Activated T-cell treated with anti-CD3 and anti-CD28 coated beads for 24 hours (primary cell): ENCODE measurements at places on chromosomes 6 and 20.

DNA sequence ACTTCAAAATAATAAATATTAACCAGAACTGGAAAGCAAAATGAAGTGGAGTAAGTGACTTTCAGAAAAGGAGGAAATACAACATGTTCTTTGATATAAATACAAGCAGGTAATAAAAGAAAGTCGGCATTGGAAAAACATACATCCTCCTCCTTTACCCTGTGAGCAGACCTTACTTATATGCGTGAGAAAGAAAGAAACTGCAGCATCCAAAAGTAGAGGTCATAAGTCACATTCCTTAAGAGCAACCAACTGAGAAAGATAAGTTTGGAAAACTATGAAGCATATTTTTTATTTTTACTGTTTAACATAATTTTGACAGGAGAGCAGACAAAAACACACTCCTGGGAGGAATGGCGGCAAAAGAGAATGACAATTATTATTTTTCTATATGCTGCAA is 155.5 kb downstream of the HACE1 start:
- DNase-seq = no peak

DNA sequence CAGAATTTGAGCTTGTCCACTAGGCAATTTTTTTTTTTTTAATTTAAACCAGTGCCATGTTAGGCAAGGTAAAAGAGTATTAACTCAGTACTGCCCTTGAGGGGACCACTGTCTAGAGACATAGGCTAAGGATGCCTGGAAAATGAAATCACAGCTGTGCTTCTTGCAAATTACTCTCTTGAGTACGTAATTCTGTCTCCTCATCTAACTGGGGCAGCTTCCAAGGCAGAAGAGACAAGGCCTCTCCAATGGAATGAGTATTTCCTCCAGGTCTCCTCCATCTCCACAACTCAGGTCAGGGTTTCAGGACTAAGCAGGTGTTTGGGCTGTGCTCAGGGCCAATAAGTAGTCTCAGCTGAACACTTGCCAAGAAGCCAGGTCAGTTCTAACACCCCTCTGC is 33.8 kb upstream of the MRPS10 start:
- no peak for DNase-seq

DNA sequence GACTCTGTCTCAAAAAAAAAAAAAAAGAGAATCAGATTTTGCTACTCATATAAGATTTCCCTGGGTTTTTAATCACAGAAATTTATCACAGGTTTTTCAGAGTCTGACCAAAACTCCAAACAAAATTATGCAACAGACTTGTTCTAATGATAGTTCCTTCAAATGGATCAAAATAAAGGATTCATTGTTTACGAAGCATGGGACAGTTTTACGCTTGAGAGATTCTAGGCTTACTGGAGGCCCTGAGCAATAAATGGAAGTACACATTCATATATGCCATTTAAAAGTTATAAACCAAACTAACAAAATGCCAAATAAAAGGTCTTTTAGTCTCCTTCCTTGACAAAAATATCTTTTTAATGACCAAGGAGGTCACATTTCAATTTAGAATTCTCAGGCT is 245.1 kb upstream of the KCNQ5 start:
- DNase-seq = no peak

DNA sequence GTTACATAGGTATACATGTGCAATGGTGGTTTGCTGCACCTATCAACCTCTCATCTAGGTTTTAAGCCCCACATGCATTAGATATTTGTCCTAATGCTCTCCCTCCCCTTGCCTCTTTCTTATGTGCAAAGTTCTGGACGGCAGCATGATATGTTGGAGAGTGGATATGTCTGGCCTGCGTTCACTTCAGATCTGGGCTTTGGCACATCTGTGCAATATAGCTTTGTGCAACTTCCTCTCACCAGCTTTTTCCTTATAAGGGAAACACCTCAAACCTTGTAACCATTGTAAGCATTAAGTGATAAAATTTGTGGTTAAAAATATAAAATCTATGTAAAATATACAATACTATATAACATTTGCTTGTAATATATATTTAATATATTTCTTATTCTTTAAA is 288.0 kb downstream of the PHACTR1 start:
- DNase-seq = no peak

DNA sequence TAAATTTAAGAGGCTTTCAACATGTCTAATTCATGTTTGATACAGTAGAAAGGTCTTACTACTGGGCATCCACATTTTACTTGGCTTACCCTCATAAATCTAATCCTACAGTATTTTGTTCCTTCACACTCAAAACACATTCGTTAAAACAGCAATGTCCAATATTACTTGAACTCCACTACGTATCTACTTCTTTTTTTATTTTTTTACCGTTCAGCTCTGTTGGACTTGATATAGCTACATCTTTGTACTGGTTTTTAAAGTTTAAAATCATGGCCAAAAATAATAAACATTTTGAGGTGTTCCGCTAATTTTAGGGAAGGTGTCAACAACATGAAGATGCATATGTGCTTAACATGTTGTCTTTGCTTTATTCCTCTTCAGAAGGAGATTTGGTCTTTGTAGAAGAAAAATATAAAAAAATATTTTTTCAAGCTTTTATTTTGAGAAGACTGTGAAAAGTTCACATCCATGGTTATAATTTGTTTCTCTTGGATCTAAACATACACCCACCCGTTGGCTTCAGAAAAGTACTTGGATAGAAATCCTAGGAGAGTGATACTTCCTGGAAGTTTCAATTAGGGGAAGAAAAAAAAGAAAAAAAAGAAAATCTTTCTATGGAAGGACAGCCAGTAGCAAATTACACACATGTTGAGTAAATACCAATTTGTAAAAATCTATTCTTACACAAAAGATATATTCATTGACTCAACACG is 71.5 kb downstream of the EPB41L2 start:
- DNase-seq = no peak

DNA sequence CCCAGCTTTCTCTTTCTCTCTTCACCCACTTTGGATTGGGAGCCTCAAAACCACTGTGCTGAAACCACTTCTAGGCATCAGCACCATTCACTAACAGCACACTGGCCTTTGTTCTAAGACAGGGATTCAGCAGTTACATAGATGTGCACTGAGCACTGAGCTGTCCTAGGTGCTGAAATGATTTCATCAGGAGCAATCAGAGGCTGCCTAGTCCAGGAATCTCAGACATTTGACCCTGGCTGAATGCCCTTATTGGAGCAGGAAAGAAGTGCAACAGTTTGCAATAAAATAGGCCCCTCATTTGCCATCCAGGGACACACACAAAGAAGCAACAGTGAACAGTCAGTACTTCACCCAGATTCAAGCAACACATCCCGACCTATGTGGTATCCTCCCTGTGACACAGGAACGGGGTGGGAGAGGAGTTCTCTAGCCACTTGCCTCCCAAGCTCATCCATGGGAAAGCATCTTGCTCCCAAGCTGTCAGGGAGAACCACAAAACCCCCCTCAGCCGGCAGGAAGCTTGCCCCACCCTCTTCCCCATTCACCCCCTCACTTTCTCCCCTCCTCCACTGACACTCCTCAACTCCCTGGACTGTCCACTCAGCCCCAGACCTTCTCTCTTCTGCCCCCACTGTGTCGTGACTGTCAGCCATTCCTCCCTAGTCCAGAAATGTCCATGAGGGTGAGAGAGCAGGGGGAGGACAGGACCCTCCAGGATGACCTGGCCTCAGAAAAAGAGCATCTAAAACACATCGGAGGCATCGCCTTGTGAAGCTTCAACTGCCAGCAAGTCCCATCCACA is 304.4 kb downstream of the PREX1 start:
- DNase-seq = no peak

- no peak for DNase-seq
Measured at GRCh38 chr6:33566182-33567084, 13.6 kb downstream of the BAK1 start.
